Glutamatergic neuron (in vitro differentiated cells): ENCODE measurements at places on chromosomes 13 and 19.

DNA sequence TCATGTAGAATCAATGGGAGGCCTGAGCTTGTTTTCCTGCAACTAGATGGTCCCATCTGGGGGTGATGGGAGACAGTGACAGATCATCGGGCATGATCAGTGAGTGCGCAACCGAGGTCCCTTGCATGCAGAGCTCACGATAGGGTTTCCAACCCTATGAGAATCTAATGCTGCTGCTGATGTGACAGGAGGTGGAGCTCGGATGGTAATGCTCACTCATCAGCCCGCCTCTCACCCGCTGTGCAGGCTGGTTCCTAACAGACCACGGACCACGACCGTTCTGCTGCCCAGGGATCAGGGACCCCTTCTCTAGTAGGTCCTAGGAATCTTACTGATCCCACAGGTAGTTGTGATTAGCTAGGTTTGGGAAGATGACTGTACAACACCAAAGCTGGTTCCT lies 23.5 kb upstream of the GARRE1 start:
- no peak overlapping the region for H3K4me3 ChIP-seq
- no peak overlapping the region for H3K27ac ChIP-seq
- peaks cover 2% of the 10 kb centered on the region for H3K27me3 ChIP-seq
- H3K4me1 ChIP-seq, result peaks cover under 1% of the 10 kb centered on the region

DNA sequence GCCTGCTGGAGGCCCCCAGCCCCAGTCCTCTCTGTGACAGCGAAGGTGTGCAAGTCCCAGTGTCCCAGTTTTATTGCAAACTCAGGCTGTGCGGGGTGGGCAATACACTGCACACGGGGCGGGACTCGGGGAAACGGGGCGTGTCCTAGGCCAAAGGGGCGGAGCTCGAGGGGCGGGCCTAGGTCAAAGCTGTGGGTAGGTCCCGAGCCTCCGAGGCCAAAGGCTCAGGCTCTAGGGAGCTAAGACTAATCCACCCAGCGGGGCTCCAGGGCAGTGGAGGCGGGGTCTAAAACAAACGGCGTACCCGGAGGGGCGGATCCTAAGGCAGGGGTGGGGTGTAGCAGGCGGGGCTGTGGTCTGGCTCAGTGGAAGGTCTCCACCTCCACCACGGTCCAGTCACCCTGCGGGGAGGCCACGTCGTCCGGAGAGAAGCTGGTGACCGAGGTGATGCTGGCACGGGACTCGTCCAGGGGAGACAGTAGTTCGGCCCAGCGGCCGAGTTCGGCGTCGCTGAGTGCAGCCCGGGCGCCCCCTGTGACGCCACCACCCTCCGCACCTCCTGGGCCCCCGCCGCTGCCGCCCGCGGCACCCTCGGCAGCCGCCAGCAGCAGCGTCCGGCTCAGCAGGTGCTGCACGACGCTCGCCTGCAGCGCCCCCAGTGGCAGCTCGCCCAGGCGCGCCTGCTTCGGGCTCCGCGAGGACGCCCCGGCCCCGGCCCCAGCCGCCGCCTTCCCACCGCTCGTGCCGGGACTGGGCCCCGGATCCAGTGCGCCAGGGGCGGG lies 5.3 kb downstream of the PRR36 start:
- peak; percentile 82 for DNase-seq
- peak overlapping the region; percentile 59 for H3K4me3 ChIP-seq
- peaks cover 32% of the 10 kb centered on the region for H3K27me3 ChIP-seq
- peaks cover 4% of the 10 kb centered on the region for H3K4me1 ChIP-seq
- H3K36me3 ChIP-seq, result no peaks in the 10 kb centered on the region

GRCh38 chr13:99655351-99656091 lies 154.2 kb downstream of the TM9SF2 start:
- no peak for DNase-seq
- H3K27ac ChIP-seq, result no peak overlapping the region
- no peaks in the 10 kb centered on the region for H3K27me3 ChIP-seq
- H3K36me3 ChIP-seq, result no peaks in the 10 kb centered on the region
- H3K4me1 ChIP-seq, result peaks cover 27% of the 10 kb centered on the region

- H3K4me3 ChIP-seq, result no peak overlapping the region
- H3K27me3 ChIP-seq, result no peaks in the 10 kb centered on the region
- no peaks in the 10 kb centered on the region for H3K36me3 ChIP-seq
- H3K4me1 ChIP-seq, result no peaks in the 10 kb centered on the region
Measured at GRCh38 chr13:77513719-77514335, 21.7 kb upstream of the SCEL start.

DNA sequence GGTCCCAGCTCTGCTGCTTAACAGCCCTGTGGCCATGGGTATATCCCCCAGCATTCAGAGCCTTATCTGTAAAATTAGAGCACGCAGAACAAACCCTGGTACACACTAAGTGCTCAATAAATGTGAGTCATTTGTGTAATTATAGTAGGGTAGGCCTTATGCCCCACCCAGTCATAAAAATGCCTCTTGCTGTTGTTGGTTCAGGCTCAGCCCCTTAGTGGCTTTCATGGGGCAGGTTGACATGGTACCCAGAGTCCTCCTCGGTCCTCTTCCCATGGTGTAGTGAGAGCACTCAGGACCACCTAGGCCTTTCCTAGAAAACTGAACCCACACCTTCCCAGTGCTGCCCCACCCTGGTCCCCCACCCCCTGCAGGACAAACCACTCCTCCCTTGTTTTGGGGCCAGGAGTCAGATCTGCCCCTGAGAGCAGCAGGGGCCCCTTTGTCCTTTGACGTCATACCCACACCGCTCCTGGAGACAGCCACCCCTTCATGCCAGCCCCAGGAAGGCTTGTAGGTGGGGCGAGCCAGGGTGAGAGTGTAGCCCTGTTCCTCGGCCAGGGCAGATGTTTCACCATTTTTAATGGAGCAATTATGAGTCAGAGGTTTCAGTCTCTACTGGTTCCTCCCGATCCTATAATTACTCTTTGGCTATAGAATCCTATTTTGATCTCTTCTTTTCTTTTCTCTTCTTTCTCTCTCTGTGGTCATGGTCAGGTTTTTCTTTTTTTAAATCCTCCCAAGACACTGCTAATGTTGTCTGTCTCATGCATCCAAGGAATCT lies 36.8 kb downstream of the ACTN4 start:
- H3K4me1 ChIP-seq, result peaks cover 37% of the 10 kb centered on the region
- DNase-seq, result no peak
- H3K27me3 ChIP-seq, result peaks cover 18% of the 10 kb centered on the region
- peak overlapping the region; percentile 53 for H3K4me3 ChIP-seq

DNA sequence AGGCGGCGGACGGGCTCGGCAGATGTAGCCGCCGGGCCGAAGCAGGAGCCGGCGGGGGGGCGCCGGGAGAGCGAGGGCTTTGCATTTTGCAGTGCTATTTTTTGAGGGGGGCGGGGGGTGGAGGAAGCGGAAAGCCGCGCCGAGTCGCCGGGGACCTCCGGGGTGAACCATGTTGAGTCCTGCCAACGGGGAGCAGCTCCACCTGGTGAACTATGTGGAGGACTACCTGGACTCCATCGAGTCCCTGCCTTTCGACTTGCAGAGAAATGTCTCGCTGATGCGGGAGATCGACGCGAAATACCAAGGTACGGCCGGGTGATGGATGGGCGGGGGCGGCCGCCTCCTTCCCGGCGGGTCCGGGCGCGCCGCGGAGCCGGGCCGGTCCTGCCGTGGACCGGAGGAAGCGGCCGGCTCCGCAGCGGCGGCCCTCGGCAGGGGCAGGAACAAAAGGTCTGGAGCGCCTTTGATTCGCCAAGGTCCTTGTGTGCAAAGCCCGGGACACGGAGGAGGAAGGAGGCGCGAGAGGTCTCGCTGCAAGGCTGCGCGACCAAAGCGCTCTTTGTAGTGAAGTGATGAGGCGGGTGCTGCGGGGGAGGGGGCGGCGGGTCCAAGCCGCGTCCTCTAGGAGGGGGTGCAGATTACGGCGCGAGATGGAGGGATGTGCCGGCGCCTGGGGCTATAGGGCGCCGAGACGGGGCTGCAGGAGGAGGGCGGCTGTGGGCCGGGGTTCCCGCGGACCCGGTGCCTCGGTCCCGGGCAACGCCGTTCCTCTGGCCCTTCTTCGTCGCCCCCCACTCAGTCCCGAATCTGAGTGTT lies 689 bp downstream of the ING1 start:
- peak; percentile 62 for DNase-seq
- H3K27me3 ChIP-seq, result peaks cover 18% of the 10 kb centered on the region
- peaks cover 7% of the 10 kb centered on the region for H3K4me1 ChIP-seq
- no peaks in the 10 kb centered on the region for H3K36me3 ChIP-seq

DNA sequence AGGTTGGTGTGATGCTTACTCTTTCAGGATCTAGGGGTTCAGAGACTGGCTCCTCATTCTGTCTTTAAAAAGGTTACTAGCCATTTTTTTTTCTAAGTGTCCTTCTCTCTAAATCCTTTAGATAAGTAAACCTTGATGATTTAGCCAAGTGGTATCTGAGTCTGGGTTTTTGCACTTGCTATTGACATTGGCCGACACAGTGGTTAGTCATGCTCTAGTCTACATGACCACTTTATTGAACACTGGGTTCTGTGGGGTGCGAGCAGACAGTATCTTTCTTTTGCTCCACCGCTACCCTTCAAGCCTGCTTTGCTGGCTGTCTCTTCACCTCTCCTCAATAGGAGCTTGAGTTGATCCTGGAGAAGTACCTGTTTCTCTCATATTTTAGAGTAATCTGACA lies 6.2 kb upstream of the NUP58 start:
- peaks cover 2% of the 10 kb centered on the region for H3K36me3 ChIP-seq
- DNase-seq, result no peak
- H3K27ac ChIP-seq, result peak overlapping the region; percentile 93
- H3K4me3 ChIP-seq, result peak overlapping the region; percentile 78
- H3K4me1 ChIP-seq, result peaks cover 53% of the 10 kb centered on the region
- H3K27me3 ChIP-seq, result peaks cover 18% of the 10 kb centered on the region

- H3K27ac ChIP-seq, result no peak overlapping the region
- no peaks in the 10 kb centered on the region for H3K36me3 ChIP-seq
- peaks cover 12% of the 10 kb centered on the region for H3K4me1 ChIP-seq
- no peak for DNase-seq
- no peaks in the 10 kb centered on the region for H3K27me3 ChIP-seq
Measured at GRCh38 chr13:94232956-94233355, 246.5 kb downstream of the DCT start.

DNA sequence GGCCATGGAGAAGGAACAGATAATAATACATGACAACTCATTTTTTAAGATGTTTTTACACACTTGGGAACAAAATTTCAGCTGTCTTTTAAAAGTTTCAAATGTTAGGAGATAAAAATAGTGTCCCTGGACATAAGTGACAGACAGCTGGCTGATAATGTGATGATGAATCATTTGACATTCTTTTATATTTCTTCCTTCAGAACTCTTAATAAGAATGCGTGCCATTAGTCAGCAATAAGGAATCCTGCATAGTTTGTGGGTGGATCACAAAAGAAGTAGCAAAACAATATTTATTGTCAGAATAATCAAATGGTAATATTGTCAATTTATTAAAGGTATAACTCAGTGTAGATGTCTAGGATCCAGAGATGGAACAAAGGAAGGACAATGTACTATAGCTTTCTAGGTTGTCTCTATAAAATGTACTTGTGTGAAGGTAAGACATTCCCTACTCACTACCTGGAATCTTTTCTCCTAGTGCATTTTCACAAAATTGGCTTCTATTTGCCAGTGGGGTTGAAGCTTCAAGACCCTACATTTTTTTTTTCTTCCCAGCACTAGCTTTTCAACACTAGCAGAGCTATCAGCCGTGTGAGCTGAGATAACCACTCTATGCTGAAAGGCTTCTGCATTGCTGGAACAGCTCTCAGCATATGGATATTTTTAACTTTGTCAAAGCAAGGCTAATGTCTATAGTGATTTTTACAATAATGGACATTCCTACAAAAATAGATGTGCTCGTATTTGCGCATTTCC lies 175.6 kb upstream of the SLITRK6 start:
- no peak overlapping the region for H3K4me3 ChIP-seq
- H3K27ac ChIP-seq, result no peak overlapping the region
- no peak for DNase-seq
- H3K27me3 ChIP-seq, result no peaks in the 10 kb centered on the region
- H3K36me3 ChIP-seq, result no peaks in the 10 kb centered on the region
- no peaks in the 10 kb centered on the region for H3K4me1 ChIP-seq

- H3K4me1 ChIP-seq, result no peaks in the 10 kb centered on the region
- H3K36me3 ChIP-seq, result no peaks in the 10 kb centered on the region
- H3K27me3 ChIP-seq, result peaks cover 1% of the 10 kb centered on the region
- no peak overlapping the region for H3K27ac ChIP-seq
- H3K4me3 ChIP-seq, result no peak overlapping the region
Measured at GRCh38 chr13:42707586-42707985, 73.8 kb upstream of the FAM216B start.
